Stimulated activated naive CD4-positive, alpha-beta T cell treated with Interleukin-2 at 50 U/mL for 16 hours (primary cell): ENCODE measurements at places on chromosomes 12 and 14.

GRCh38 chr14:105123981-105124765 lies 44.4 kb downstream of the JAG2 start:
- DNase-seq = no peak

DNA sequence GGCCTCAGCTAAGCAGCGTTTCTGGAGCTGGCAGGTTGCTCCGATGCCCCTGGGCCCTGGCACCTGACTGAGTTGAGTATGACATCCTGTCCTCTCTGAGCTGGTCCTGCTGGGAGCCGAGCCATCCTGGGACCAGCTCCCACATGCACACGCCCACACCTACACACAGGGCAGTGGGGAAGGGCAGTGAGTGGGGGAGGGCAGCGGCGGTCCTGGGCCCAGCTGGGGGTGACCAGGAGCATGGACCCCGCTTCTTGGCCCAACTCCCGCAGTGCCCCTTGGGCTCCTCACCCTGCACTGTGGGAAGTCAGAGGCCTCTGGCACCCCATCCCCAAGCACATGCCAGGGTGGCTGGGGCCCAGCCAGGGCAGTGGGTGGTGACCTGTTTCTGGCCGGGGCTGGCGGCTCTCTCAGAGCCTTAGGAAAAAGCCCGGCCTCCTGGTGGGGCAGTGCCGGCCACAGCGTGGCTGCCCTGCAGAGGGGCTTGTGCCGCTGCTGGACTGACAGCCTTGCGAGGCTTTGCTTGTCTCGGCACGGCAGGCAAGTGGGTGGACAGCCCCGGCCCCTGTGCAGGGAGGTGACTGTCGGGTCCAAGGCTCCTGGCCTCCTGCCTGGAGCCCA lies 5.9 kb upstream of the CRIP2 start:
- DNase-seq = no peak

DNA sequence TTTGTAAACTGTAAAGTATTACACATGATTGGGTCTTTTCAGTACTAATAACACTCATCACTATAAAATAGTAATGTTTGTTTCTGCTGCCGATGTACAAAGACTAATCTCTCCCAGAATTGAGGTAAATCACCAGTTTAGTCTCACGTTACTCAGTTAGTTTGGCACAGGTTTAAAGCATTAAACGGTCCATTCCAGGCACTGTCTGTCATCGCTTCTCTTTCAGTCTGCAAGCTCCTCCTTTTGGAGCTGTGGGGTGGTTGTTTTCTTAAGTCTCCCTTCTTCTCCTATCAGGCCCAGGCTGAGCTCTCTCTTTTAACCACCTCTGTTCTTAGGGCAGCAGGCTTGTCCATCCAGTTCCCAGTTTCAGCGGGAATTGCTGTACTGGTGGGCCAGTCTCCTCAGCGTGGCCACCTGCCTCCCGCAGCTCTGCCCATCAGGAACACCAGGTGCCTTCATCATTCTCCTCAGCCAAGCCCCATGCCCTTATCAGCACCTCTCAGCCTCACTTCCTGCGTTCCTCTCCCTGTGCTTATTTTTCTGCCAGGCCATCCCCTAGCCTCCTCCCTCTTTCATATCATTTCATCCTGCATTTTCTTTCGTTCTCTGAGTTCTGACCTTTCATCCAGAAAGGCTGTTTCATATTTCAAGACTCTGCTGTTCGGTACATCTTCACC lies 149.0 kb downstream of the TGFB3 start:
- no peak for DNase-seq

GRCh38 chr12:89838833-89839232 lies 130.2 kb upstream of the ATP2B1 start:
- DNase-seq = no peak

- no peak for DNase-seq
Observed at GRCh38 chr12:127888943-127889719, 377.8 kb upstream of the TMEM132C start.
